ENCODE measurements at places on chromosomes 11 and 22. TPM values are rescaled to one million over a fixed set of nuclear protein-coding genes. Genes with fewer than 3 reads are reported as not detected.
A peak's percentile ranks its signal among the peaks of the same experiment; 100 is the strongest.

DNA sequence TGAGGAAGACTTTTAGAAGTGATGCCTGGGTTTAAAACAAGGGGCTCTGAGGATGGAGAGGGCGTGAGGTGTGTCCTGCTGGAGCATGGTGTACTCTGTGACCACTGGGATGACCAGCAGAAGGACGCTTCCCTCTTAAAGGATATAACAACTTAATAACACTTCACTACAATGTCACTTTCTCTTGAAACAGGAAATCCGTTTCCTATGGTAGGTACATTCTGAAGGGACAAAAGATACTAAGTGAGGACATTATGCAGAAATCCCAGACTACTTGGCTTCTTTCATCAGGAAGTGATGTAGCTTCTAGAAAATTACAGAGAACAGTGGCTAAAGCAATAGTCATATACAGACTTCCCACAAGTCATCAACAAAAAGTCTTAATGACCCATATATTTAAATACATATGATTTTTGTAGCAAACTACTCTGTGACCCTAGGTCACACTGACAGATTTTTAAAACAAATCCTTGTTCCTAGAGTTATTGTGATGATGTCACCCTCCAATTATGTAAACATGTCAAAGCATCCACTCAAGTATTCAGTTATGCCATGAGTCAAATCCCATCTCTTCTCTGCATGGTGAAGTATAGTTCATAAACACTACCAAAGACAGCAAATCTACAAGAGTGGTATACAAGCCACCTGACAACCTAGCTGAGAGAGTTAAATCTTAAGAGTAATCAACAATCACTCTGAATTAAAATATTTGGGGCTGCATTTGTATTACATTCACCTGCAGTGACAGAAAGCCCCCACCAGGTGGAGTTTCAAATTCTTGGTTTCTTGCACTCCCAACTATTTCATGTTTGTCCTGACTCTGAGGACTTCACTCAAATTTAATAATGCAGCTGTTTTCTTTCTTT is 32.8 kb downstream of the PITPNB start:
- H3K4me1 ChIP-seq = peaks cover 50% of the 10 kb centered on the region
- peak; percentile 85 for DNase-seq
- H3K4me3 ChIP-seq = peak overlapping the region; percentile 1
- H3K27me3 ChIP-seq = no peaks in the 10 kb centered on the region
- H3K36me3 ChIP-seq = peaks cover 19% of the 10 kb centered on the region

DNA sequence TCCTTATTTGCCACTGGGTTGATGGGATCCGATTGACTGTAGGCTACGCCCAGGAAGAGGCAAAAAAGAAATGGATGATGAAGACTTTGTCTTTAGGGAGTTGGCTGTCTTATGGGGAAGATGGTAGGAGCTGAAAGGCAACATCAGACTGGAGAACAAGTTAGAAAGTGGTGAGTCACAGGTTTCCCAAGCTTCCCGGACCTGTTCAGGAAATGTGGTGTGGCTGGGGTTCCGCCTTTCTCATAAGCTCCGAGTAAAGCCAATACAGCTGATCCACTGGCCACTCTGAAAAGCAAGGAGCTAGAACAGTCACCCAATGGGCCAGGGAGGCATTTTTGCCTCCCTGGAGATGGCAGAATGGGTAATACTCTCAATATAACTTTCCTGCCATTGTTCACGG is 194.5 kb downstream of the SNX19 start:
- no peak overlapping the region for H3K4me3 ChIP-seq
- H3K36me3 ChIP-seq = no peaks in the 10 kb centered on the region
- H3K27me3 ChIP-seq = peaks cover 2% of the 10 kb centered on the region
- H3K27ac ChIP-seq = no peak overlapping the region
- peaks cover 23% of the 10 kb centered on the region for H3K4me1 ChIP-seq
- DNase-seq = peak; percentile 70

Gene OTOG
- not detected for total RNA-seq

GRCh38 chr11:116851626-116852025 is 14.2 kb upstream of the APOA1 start:
- no peak for DNase-seq
- H3K4me3 ChIP-seq = no peak overlapping the region
- H3K27me3 ChIP-seq = no peaks in the 10 kb centered on the region
- no peaks in the 10 kb centered on the region for H3K36me3 ChIP-seq
- H3K4me1 ChIP-seq = peaks cover 26% of the 10 kb centered on the region

Gene RAB39A
- total RNA-seq = not detected

- H3K27me3 ChIP-seq = no peaks in the 10 kb centered on the region
- H3K4me1 ChIP-seq = peaks cover 7% of the 10 kb centered on the region
- peaks cover 18% of the 10 kb centered on the region for H3K36me3 ChIP-seq
- H3K4me3 ChIP-seq = no peak overlapping the region
- H3K27ac ChIP-seq = no peak overlapping the region
- no peak for DNase-seq
Measured at GRCh38 chr11:203056-203944, 3.9 kb downstream of the BET1L start.

Gene FAM118B
- total RNA-seq = 35.3 TPM

DNA sequence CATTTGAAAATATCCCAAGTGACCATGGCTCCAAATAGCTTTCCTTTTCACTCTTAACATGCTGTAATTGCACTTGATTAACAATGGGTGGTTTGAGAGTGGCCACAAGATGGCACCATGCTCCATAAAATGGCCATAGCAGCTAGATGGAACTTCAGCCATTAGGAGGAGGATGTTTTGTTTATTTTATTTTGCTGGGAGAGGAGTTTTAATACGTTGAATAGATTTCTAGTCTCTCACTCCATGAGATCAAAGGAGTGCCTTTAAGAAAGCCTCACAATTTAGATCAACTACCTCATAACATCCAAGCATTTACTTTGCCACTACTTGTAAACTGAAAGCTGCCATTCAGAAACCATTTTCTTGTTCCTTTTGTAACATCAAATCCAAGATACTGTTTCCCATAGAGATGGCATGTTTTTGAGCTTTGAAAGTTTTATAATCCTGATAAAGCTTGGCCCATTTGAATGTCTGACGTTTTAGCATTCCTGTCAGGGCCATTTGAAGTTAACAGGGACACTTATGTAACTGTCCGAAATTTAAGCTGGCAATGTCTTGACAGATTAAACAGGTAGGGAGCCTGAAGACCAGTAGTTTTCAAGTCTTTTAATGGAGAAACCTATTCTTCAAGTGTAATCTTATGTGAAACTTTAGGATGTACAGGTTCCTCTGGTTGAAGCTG is 4.7 kb downstream of the FEN1 start:
- peak overlapping the region; percentile 44 for H3K27ac ChIP-seq
- no peaks in the 10 kb centered on the region for H3K27me3 ChIP-seq
